ENCODE measurements at places on chromosomes 7 and 10. TPM values are rescaled to one million over a fixed set of nuclear protein-coding genes. Genes with fewer than 3 reads are reported as not detected.

DNA sequence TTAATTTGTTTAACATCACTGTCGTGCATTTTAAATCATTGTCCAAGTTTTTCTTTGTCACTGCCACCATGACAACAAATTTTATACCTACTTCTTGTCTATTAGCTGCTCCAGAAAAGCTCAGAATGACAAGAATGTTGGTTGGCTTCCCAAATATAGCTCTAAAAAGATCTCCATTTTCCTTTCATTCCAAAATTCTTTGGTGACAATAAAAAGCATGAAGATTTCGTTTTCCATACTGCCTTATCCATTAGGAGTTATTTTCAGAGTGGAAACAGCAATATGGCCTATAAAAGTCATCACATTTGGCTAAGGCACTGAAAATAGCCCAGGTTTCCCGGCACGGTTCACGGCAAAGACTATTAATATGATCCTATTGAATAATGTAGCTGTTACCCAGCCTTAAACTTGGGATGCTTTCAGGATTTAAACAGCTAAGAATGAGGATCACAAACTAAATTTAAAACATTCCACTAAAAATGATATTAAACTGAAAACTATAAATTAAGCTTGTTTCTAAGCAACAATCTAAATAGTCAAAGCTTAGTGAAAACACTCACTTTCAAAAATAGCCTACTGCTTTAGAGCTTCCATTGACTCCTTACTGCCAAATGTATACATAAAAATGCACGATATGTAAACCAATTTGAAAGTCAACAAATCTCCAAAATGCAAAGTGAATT, 2.7 kb downstream of the CTTNBP2 start:
- DNase-seq: no peak

Gene ETV1
- 15.2 TPM for total RNA-seq

GRCh38 chr7:157715071-157715937, 378.5 kb downstream of the DNAJB6 start:
- no peak for DNase-seq

GRCh38 chr10:108452533-108452932, 1288.0 kb upstream of the SORCS1 start:
- DNase-seq: no peak

GRCh38 chr7:95867309-95867708, 95.0 kb downstream of the DYNC1I1 start:
- no peak for DNase-seq

DNA sequence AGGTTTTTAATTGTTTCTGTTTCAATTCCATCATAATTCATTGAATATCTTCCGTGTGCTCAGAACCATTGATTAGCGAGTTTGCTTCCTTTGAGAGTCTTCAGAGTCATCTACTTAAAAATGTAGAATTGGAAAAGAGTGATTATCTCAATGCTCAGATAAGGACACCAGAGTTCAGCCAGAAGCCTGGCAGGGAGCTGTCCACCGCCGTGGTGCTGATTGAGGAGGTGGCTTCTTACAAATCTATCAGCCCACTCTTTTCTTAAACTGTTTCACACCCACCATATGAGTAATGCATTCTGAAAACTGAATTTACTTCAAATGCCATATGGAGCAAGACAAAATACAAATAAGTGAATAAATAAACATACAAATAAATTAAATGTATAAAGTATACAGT, 79.3 kb downstream of the INSYN2A start:
- no peak for DNase-seq

GRCh38 chr7:87456247-87456646, 19.2 kb downstream of the ABCB4 start:
- DNase-seq: no peak

DNA sequence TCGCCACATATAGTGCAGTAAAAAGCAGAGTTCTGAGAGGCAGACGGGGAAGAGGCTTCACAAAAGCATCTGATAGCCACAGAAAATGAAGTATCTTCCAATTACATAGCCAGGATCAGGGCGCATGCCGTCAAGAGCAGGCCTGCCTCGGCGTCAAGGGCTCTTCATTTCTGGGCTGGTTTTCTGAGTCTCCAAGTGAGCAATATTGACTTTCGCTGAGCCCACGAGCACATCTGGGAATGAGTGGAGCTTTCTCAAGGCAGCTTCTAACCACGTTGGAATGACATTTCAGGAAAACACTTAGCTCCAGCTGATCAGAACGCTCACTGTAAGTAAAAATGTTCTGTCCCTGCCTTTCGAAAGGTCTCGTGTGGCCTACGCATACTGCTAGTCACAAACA, 51.9 kb downstream of the CLRN3 start:
- DNase-seq: no peak

DNA sequence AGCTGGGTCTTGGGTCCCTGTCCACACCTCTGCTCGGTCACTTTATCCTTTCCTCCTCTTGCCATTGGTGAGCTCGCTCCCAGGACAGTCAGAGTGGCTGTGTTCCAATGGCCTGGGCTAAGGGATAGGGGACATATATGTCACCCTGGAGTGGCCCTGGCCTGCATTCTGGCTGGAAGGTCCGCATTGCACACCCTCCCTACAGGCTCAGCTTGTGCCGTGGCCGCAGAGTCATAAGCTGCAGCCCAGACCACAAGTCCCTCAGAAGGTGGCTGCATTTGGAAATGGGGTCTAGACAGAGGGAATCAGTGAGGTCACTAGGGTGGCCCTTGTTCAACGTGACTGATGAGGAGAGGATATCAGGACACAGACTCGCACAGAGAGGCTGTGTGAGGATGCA, 363.8 kb upstream of the SHH start:
- peak; percentile 81 for DNase-seq

- DNase-seq: no peak
These were observed 120.8 kb upstream of the RET start for GRCh38 chr10:42956045-42956444.

DNA sequence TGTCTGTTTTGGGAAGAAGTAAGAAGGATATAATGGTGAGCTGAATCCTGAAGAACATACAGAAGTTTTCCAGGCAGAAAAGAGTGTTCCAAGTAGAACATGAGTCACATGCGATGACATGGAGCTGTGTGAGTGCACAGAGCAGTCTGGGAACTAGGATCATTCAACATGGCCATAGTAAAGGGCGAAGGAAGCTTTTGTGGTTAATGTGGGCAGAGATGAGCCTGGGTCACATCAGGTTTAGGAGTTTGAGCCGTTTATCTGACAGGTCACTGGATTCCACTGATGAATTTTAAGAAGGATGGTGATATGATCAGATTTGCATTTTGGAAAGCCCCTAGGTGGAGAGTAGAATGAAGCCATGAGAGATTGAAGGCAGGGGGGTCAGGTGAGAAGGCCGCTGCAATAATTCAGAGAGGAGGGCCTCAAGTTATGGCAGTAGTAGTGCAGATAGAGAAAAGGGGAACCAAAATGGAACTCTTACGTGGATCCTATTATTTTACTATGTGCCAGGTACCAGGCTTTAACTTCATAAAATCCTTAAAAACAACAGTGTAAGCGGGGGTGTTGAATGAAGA, 171.3 kb downstream of the RNLS start:
- DNase-seq: no peak

DNA sequence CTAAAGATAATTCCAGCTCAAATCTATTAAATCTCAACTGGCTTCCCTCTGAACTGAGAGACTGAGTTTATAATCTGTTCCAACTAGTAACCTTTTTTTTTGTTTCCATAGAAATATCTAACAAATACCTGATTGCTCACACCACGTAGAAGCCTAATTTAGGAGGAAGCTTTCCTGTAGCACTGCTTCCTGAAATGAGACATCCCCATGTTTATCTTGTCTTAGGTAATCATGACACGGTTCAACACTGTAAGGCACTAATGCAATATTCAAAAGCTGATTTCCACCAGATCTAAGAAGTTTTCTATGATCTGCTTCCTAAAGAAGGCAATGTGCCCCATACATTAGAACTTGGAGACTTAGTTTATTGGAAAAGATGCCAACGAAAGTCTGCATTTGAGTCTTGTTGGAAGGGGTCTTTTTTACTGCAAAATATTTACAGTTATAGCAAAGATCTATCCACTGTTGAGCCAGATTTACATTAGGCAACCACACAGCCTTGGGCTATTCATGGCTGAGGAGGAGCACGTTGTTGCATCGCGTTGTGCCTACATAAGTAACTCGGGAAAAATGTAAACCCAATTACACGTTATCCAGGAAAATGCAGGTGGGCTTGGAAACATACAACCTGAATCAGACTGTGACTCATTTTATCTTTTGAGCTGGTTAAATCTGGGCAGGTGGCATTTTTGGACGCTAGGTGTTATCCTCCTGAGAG, 66.3 kb downstream of the VIPR2 start:
- DNase-seq: peak; percentile 21

DNA sequence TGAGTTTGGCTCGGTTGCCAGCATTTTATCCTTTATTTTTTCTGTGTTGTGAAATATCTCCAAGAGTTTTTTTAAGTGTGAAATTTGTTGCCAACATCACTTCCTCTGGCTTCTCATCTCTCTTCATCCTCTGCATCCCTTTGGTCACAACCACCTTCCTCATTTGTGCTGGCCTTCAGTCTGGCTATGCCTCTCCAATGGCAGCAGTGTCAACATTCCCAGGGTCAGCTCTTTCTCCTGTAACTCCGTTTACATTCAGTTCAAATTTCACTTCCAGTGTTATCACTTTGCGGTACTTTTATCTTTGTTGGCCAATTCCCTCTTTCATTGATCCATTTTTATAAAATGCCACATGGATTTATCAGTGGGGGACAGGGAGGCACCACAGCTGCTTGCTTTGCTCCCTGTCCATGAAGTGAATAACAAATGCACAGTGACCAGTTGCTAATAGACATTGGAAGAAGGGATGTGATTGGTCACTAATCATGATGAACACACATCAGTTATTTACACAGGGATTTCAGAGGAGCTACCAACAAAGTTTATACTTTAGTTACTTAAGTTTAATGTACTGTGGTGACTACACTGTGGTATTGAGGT, 311.4 kb upstream of the LRGUK start:
- no peak for DNase-seq

Gene MEPCE
- 50.0 TPM for total RNA-seq

DNA sequence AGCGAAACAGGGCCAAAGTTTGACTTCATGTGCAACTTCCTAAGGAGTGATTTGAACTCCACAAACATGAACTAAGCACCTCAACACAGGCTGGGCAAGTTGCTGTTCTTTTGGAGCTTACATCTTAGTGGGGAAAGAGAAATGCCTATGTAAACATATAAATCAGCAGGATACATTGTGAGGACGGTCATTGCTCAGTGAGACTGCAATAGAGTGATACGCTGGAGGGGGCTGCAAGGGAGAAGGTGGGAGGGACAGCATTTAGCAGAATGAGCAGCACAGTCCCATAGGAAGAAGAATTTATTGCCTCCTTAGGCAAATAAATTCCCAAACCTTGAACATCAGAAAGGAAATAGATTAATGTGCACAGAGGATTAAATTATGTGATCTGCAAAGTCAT, 90.0 kb downstream of the EGFR start:
- DNase-seq: no peak

GRCh38 chr10:8312781-8313180, 258.3 kb downstream of the GATA3 start:
- DNase-seq: no peak

DNA sequence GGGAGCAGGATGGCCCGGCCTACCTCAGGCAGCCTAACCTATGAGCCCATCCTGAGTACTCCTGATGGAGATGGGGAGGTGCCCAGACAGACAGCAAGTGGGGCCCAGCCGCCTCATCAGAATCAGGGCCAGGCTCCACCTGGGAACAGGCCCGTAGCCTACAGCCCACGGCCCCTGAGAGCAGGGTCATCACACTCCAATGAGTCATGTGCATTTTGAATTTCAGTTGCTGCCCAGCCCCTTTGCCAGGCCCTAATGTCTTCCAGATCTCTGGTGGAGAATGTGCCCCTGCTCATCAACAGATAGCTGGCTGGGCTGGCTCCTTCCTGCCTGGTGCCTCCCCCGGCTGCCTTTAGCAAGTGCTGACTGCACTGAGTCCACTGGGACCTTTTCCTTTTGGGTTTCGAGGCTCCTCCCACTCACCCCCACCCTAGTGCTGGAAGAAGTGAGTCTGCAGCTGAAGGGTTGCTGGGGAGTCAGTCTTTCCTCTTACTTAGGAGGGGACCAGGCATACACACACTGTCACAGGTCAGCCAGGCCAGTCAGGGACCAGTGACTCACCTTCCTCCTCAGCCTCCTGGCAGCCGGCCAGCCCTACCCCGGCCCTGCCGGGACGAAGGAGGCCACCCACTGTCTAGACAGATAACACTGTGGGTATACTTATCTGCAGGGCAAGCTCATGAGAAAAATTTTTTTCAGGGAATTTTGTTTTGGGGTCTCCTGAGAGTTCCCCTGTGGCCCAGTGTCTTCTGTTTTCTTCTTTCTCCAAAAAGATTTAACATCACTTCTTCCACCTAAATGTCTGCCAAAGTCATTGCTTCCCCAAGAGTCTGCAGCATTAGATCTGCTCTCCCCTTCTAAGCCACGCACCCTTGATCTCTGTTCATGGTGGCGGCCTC, 9.1 kb upstream of the ASIC3 start:
- peak; percentile 92 for DNase-seq

DNA sequence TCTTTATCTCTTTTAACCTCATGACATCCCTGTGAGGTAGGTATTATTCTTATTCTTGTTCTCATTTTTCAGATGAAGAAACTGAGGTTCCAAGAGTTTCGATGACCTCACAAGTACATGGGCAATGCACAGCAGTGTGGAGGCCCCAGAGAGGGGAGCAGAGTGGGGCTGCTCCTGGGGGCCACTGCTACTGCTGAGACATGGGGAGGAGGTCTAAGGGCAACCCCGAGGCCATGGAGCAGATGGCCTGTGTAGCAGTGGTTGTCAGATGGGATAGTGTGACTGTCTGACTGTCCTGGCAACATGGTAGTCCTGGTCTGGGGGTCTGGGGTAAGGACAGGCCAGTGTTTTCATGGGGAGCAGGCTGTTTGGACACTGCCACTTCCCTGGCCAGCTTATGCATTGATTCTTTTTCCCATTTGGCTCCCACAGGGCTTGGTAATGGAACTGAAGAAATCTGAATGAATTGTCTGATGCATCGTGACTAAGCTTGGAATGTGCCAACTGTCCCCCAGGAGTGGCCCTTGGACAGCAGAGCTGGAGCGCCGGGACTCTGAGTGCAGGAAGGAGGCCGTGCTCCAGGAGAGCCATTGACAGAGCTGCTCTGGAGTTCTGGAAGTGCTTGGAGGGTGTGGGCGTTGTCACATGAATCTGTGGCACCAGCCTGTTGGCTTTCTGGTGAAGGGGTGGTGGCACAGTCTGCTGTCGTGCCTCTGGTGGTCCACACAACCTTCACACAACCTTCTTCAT, 40.9 kb downstream of the ADRA2A start:
- peak; percentile 63 for DNase-seq

- DNase-seq: no peak
These were observed 23.2 kb downstream of the NKX2-3 start for GRCh38 chr10:99555825-99556523.

DNA sequence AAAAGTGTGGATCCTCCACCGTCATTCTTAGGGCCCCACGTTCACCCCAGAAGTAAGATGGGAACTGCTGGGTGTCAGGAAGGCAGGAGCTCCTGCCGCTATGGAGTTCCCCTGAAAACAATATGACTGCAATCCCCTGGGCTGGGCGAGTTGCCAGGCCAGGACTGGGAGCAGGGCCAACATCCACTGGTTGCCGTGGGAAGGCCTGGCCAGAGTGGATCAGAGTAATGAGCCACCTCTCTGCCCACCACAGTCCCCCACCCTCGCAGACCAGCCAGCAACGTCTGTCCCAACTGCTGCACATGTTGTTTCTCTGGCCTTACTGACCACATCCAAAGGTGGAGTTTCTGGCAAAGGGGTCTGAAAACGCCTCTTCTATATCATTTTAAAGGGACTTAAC, 86.6 kb downstream of the STRA8 start:
- DNase-seq: peak; percentile 88

Gene VOPP1
- total RNA-seq: 88.6 TPM

Gene ARPC1B
- 76.1 TPM for total RNA-seq

Measured in osteocyte (in vitro differentiated cells).